ENCODE measurements at places on chromosomes 12 and 14.

DNA sequence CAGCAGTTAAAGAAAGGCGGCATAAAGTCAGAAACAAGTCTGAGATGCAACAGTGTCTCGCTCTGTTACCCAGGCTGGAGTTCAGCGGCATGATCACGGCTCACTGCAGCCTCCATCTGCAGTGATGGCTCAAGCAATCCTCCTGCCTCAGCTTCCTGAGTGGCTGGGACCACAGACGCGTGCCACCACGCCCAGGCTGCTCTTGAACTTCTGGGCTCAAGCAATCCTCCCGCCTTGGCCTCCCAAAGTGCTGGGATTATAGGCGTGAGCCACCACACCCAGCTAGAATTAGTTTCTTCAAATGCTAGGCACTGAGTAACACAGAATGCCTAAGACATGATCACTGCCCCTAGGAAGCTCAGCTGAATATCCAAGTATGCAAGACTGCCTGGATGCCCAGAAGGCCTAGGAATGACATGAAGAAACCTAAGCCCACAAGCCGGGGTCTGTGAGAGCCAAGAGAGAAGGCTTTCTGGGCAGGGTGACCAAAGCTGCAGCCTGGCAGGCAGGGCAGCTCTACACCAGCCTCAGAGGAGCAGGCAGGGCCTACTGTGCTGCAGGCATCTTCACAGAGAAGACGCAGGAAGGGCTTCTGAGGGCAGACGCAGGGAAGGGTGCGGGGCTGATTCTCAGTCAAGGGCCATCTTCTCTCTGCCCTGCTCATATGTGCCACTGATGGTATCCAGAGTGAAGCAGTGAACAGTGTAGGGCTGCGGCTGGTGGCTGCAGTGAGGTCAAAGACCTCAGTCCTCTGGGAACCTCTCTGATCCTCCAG lies 4.3 kb upstream of the PPP2R5C start:
- no peak for DNase-seq

GRCh38 chr12:43095669-43096280 lies 456.2 kb downstream of the ADAMTS20 start:
- DNase-seq = no peak

- no peak for DNase-seq
Observed at GRCh38 chr12:81022531-81022930, 55.3 kb upstream of the ACSS3 start.

GRCh38 chr14:78022059-78022458 lies 148.1 kb upstream of the NRXN3 start:
- peak; percentile 40 for DNase-seq

DNA sequence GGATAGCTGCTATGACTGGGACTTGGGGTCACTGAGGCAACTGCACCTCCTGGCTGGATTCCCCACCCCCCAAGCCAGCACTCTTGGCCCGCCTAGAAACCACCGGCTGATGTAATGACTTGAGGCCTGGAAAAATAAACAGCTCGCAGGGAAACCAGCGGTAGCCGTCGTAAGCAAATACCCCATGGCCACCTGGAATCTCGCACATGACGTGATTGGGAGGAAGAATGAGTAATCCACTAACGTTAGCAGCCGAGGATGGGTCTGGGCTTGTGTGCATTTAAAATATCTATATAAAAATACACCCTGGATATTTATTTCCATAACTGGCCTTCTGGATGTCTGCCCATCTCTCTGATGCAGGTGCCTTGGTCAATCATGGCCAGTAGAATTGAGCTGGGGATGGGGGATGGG lies 120.1 kb downstream of the SMOC1 start:
- no peak for DNase-seq

- DNase-seq = no peak
Observed at GRCh38 chr14:92507174-92507768, 6.3 kb upstream of the RIN3 start.

GRCh38 chr14:29865299-29865698 lies 62.3 kb downstream of the PRKD1 start:
- DNase-seq = no peak

DNA sequence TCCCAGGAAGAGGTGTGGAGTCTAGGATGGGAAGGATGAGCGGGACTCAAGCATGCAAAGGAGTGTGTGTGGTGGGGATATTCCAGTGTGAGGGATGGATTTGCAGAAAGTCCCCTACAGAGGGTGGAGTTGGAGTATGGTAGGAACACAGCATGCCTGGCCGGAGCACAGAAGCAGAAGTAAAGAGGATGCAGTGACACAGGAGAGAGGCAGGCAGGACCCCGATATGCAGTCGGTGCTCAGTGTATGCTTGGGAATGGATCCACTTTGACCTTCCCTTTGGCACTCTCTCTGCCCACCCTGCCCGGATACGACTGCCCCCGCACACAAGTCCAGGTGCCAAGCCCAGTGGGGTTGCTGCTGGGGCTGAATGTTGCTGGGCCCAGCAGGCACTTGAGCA lies 21.3 kb downstream of the WSCD2 start:
- no peak for DNase-seq
